Prostate gland (tissue), 2 donors: ENCODE measurements at places on chromosomes 5 and 9. TPM values are rescaled to one million over a fixed set of nuclear protein-coding genes. Genes with fewer than 3 reads are reported as not detected.

GRCh38 chr5:8843771-8844170 is 702.1 kb downstream of the SEMA5A start:
- H3K27ac ChIP-seq: no peak overlapping the region
- no peaks in the 10 kb centered on the region for H3K4me1 ChIP-seq
- no peak for DNase-seq
- no peaks in the 10 kb centered on the region for H3K27me3 ChIP-seq
- H3K4me3 ChIP-seq: no peak overlapping the region

GRCh38 chr5:143610946-143611345 is 201.0 kb upstream of the HMHB1 start:
- no peak overlapping the region for H3K27ac ChIP-seq
- no peak for DNase-seq
- H3K27me3 ChIP-seq: no peaks in the 10 kb centered on the region
- H3K36me3 ChIP-seq: no peaks in the 10 kb centered on the region
- no peak overlapping the region for H3K4me3 ChIP-seq

GRCh38 chr9:1057910-1058309 is 7.8 kb downstream of the DMRT2 start:
- no peaks in the 10 kb centered on the region for H3K4me1 ChIP-seq
- DNase-seq: no peak
- H3K27ac ChIP-seq: no peak overlapping the region

GRCh38 chr9:745761-746380 is 95.6 kb upstream of the DMRT1 start:
- peaks cover 10% of the 10 kb centered on the region for H3K4me1 ChIP-seq
- H3K27ac ChIP-seq: peak overlapping the region; percentile 75
- no peak overlapping the region for H3K4me3 ChIP-seq
- peaks cover 18% of the 10 kb centered on the region for H3K36me3 ChIP-seq

DNA sequence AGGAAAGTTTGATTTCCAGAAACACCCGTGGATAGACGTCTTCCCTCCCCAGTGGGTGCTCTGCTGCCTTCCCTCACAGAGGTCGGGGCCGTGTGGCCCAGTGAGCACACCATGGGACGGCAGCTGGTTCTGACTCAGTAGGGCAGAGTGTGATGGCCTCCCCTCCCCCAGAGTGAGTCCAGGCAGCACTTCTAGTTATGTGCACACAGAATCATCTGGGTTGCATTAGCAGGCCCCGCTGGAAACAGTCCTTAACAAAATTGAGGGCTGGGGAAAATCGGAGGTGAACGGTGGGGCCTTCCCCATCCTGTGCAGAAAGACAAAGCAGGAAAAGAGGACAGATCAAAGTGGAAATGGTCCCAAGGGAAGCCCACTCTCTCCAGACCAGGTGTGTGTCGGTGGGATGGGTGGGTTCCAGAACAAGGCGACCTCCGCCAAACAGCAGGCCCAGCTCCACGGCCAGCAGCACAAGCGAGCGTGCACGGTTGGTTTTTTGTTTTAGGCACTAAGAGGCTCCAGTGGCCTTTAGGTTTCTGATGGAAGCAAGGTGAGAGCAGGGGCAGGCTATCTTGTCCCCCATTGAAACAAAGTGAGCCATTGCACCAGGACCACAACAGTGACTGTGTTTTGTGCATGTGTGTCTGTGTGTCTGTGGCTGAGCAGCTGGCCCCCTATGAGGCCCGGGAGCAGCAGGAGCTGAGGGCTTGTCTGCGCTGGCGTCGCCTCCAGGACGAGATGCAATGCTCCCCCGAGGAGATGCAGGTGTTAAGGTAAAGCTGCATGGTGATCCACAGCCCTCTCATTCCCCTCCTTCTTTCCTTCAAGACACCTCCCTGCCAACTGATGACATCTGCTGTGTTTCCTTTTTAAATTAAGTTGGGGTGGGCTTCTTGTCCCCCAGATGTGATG is 201.5 kb downstream of the AOPEP start:
- no peaks in the 10 kb centered on the region for H3K4me1 ChIP-seq
- no peak overlapping the region for H3K27ac ChIP-seq
- no peaks in the 10 kb centered on the region for H3K36me3 ChIP-seq
- H3K27me3 ChIP-seq: no peaks in the 10 kb centered on the region
- no peak for DNase-seq
- H3K4me3 ChIP-seq: no peak overlapping the region

PKD2L2 gene
- not detected for total RNA-seq

C5 gene
- total RNA-seq: 11.1 TPM

ZNF883 gene
- 1.5 TPM for total RNA-seq

RNF183 gene
- not detected for total RNA-seq

LECT2 gene
- total RNA-seq: not detected
